IMR-90 (cell line): ENCODE measurements at places on chromosomes 16 and 17.

- H3K4me3 ChIP-seq = no peak overlapping the region
- H3K4me1 ChIP-seq = peaks cover 41% of the 10 kb centered on the region
- peak overlapping the region; percentile 48 for H3K27ac ChIP-seq
- H3K36me3 ChIP-seq = no peaks in the 10 kb centered on the region
These were observed 115.9 kb upstream of the CIBAR2 start for GRCh38 chr16:85227946-85228862.

GRCh38 chr17:79651266-79651665, 40.4 kb upstream of the RBFOX3 start:
- no peak overlapping the region for H3K4me3 ChIP-seq
- no peaks in the 10 kb centered on the region for H3K4me1 ChIP-seq
- H3K27ac ChIP-seq = no peak overlapping the region
- no peak for DNase-seq

DNA sequence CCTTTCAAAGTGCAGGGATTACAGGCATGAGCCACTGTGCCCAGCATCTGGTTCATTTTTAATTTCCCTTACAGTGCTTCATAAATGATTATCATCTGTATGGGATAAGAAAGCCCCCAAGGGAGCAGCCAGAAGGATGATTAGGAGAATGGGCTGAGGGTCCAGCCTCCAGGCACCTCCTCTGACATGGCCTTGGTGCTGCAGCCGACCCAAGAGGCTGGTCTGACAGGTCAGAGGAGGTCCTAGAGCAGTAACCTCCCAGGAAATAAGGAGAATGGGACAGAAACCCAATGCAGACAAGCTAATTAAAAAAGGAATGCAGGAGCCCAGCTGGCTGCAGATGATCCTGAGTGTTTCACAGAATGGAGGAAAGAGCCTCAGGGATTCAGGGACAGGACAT, 29.0 kb downstream of the MRC2 start:
- no peaks in the 10 kb centered on the region for H3K27me3 ChIP-seq
- no peak overlapping the region for H3K27ac ChIP-seq
- H3K36me3 ChIP-seq = peaks cover 18% of the 10 kb centered on the region
- DNase-seq = no peak

- no peaks in the 10 kb centered on the region for H3K36me3 ChIP-seq
- H3K4me1 ChIP-seq = peaks cover 18% of the 10 kb centered on the region
- peak; percentile 46 for DNase-seq
- H3K27me3 ChIP-seq = peaks cover 1% of the 10 kb centered on the region; the same call in 1 of the 2 replicates
- H3K27ac ChIP-seq = no peak overlapping the region
- H3K4me3 ChIP-seq = no peak overlapping the region
These were observed 13.5 kb upstream of the MTMR4 start for GRCh38 chr17:58527949-58528348.

GRCh38 chr16:56050916-56051315, 140.4 kb upstream of the GNAO1 start:
- no peaks in the 10 kb centered on the region for H3K27me3 ChIP-seq
- H3K4me1 ChIP-seq = no peaks in the 10 kb centered on the region

- no peaks in the 10 kb centered on the region for H3K27me3 ChIP-seq
- no peak for DNase-seq
- no peaks in the 10 kb centered on the region for H3K36me3 ChIP-seq
These were observed 10.6 kb downstream of the CA10 start for GRCh38 chr17:52147872-52148271.

DNA sequence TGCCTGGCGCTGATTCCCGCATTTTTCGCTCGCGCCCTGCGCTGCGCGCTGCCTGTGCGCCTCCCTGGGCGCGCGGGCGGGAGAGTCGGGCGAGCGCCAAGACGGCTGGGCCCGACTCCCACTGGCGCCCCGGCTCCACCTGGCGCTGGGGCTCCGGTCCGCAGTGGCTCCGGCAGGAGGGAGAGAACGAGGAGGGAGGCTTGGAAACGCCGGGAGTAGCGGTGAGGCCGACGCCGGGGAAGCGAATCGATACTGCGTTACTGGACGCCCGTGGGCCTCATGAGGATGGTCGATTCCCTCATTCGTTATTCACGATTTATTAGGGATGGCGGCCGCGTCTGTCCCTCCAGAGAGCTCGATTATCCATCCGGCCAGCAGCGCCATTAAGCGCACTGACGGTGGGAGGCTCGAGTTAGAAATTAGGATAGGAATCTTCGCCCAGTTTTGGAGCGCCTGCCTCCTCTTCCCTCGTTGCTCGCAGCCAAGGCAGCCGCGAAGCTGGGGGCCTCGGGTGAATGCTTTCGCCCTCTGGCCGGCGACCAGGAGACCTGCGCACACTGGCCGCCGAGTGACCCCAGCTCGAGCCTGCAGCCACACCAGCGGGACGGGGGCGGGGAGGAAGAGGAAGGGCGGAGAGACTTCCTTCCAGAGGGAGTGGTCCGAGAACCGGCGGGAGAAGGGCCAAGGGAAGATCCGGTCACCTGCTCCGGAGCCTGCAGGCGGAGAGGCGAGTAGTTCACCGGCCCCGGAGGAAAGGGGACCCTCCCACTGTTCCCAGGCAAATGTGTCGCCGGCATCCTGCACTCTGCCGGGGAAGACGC, 1.3 kb upstream of the PCGF2 start:
- DNase-seq = peak; percentile 52
- peaks cover under 1% of the 10 kb centered on the region for H3K36me3 ChIP-seq
- H3K27me3 ChIP-seq = no peaks in the 10 kb centered on the region
- peaks cover 12% of the 10 kb centered on the region for H3K4me1 ChIP-seq
- peak overlapping the region; percentile 55 for H3K27ac ChIP-seq

- no peaks in the 10 kb centered on the region for H3K27me3 ChIP-seq
- no peak overlapping the region for H3K4me3 ChIP-seq
- no peaks in the 10 kb centered on the region for H3K36me3 ChIP-seq
These were observed 7.8 kb upstream of the EFTUD2 start for GRCh38 chr17:44906763-44907728.

DNA sequence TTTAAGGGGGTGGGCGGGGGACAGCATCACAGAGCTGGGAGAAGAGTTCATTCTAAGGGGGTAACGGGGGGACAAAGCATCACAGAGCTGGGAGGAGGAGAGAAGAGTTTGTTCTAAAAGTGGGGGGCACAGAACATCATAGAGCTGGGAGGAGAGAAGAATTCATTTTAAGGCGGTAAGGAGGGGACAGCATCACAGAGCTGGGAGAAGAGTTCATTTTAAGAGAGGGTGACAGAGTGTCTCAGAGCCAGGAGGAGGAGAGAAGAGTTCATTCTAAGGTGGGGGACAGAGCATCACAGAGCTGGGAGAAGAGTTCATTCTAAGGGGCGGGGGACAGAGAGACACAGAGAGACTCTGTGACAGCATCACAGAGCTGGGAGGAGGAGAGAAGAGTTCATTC, 27.8 kb downstream of the ENDOV start:
- H3K27me3 ChIP-seq = peaks cover 11% of the 10 kb centered on the region; the same call in 1 of the 2 replicates
- peaks cover 5% of the 10 kb centered on the region for H3K4me1 ChIP-seq
- H3K27ac ChIP-seq = no peak overlapping the region
- H3K36me3 ChIP-seq = no peaks in the 10 kb centered on the region
- DNase-seq = no peak
- H3K4me3 ChIP-seq = no peak overlapping the region
